ENCODE measurements at places on chromosomes 5 and 9.

DNA sequence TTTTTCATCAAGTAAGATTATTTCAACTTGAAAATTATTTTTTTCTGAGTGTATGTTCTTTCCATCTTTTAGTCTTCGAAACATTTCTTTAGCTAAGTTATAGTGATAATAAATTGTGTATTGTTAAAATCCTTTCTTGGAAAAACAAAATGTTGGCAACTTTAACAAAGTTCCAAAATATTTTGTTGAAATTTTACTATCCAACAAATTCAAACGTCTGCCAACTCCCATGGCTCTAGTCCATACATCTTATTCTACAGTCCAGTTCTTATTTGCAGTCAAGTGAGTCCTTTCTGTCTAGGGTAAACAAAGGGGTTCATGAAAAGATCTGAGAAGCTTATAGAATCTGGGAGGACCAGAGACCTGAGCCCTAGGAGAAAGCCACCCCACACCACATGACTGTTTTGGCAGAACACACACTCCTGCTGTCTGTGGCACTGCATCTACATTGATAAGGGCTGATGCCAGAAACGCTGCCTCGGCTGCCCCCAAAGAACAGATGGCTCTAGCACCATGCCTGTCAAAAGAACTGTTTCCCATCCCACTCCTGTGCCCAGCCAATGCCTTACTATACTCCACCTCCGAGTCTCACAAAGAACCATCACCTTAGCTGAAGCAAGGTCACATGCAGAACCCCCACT, 47.5 kb downstream of the FEM1C start:
- DNase-seq = no peak

GRCh38 chr5:86371061-86371460, 246.7 kb upstream of the COX7C start:
- no peak for DNase-seq

DNA sequence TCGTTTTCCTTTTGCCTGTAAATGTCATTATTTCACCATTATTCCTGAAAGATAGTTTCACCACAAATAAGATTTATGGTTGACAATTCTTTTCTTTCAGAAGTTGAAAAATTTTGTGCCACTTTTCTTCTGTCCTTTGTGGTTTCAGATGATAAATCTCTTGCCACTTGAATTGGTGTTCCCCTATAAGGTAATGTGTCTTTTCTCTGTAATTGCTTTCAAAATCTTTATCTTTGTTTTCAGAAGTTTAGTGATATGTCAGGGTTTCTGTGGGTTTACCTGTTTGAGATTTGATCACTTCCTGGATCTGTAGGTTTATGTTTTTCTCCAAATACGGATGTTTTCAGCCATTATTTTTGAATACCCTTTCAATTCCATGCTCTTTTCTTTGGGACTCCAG, 14.6 kb downstream of the RASA1 start:
- no peak for DNase-seq

DNA sequence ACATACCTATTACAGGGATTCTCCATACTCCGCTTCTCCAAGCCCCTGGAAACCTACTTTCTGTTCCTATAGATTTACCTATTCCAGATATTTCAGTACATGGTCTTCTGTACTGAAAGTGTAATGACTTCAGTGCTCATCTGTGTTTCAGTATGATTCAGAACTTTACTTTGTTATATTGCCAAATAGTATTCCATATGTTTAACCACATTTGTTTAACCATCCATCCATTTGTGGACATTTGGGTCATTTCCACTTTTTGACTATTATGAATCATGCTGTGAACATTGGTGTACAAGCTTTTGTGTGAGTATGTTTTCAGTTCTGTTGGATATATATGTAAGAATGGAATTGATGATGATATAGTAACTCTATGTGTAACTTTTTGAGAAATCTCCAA, 188.9 kb downstream of the PDZD2 start:
- DNase-seq = no peak

- DNase-seq = peak; percentile 92
Observed at GRCh38 chr9:114238891-114239875, 83.7 kb upstream of the ORM1 start.

GRCh38 chr9:7094052-7094451, 336.3 kb downstream of the KDM4C start:
- peak; percentile 10 for DNase-seq

- no peak for DNase-seq
Observed at GRCh38 chr9:129458155-129458661, 162.7 kb downstream of the C9orf50 start.

DNA sequence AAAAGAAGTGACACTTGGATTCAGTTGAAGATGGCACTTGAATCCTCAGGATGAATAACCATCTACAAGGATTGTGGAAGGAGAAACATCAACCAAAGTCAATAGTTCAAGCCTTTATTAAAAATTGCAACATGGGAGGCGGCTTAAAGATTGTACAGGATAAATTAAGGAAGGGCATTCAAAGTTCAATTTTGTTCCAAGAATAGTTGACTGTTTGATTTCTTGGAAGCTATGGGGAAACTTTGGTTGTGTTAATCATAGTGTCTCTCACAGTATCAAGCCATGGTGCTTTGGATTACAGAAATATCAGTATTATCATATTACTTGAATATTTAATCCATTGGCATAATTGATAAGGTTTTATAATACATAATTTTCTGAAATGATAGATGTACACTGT, 1844.3 kb downstream of the MAT2B start:
- DNase-seq = no peak

DNA sequence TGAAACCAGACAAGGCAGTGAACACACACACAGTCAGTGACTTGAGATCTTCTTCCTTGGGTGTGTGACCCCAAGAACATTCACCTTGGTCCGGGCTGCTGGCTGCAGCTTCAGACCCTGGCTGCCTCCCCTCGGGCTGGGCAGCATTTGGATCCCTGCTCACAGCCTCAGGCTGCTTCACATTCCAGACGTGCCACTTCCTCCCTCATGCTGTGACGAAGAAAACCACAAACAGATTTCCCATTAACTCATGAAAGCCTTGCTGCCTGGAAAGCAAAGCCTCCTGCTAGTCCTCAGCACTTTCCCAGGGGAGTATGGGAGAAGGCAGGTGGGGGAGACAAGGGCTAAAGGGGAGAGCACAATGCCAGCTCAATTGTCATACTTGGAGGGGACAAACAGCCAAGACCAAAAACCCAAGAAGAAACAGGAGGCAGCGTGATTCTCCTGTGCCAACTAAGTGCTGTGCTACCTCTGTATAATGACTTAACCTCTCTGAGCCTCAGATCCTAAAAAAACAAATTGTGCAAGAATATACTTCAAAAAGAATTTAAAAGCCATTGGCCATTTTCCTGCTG, 594.6 kb upstream of the BRINP1 start:
- DNase-seq = peak; percentile 97

DNA sequence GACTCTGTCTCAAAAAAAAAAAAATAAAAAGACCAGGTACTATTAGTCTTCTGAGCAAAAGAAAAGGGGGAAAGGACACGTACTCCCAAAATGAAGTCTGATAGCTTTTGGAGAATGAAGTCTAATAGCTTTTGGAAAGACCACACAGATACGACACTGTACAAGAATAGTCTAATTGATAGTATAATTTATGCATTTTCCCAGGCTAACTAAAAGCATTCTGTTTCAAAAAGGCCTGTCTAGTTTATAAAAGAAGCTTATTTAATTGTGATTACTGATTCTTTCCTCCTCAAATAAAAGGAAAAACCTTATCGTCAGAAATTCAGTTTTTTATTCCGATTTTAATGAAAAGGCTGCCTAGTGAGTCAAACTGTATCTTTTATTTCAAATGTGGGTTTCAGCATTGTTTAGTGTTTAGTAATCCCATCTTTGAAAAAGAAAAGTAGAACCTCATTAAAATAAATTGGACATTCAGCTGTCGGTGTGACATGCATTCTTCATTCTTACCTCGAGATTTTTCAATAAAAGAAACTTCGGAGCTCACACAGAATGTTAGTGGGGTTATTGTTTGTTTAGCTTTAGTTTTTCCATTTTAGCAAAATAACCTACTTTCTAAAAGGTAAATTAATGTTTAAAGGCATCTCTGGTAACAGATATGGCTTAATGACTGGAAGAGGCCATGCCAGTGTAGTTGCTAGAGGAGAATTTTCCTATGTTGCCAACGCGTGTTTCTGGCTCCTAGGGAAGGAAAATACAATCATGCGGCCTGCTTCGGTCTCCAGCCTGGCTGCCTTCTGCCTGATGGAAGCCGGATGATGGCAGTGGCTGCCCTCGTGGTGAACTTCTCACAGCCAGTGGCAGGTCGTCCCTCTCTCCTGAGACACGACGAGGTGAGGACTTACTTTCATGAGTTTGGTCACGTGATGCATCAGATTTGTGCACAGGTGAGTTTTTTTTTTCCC, 70.0 kb downstream of the NLN start:
- DNase-seq = peak; percentile 55

DNA sequence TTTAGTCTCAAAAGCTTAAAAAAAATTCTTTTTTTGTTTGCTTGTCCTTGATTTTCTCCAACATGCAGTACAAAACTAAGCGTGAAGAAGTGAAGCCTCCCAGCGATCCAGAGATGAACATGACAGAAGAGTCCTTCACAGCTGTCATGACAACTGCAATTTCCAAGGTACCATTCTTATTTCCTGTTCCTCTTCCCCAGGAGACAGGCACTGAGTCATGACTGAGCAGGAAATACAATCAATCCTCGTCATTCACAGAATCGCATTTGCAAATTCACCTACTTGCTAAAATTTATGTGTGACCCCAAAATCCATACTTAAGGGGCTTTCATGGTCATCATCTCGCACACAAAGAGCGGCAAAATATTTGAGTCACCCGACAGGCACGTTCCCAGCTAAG, 77.3 kb downstream of the SLC1A1 start:
- no peak for DNase-seq

GRCh38 chr9:128405780-128406171, 14.9 kb upstream of the CERCAM start:
- DNase-seq = no peak

DNA sequence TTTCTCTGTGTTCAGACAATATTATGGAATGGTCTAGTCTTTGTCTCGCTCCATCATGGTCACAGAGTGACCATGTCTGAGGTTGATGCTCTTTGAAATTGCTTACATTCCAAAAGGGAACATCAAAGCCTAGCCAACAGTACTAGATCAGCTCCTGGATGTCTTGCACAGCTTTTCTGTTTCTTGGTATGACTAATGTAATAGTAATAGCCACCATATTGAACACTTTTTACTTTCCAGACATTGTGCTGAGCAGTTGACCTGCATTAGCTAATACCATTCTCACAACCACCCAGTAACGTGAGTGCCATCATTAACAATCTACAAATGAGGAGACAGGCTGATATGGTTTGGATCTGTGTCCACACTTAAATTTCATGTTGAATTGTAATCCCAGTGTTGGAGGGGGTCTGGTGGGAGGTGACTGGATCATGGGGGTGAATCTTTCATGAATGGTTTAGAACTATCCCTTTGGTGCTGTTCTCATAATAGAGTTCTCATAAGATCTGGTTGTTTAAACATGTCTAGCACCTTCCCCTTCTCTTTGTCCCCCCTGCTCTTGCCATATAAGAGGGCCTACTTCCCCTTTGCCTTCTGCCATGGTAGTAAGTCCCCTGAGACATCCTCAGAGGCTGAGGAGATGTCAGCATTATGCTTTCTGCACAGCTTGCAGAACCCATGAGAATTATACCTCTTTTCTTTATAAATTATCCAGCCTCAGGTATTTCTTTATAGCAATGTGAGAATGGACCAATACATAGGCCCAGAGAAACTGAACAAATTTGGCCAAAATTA, 577.5 kb upstream of the CLINT1 start:
- DNase-seq = no peak

GRCh38 chr9:136488247-136489214, 5.7 kb upstream of the SEC16A start:
- peak; percentile 49 for DNase-seq

DNA sequence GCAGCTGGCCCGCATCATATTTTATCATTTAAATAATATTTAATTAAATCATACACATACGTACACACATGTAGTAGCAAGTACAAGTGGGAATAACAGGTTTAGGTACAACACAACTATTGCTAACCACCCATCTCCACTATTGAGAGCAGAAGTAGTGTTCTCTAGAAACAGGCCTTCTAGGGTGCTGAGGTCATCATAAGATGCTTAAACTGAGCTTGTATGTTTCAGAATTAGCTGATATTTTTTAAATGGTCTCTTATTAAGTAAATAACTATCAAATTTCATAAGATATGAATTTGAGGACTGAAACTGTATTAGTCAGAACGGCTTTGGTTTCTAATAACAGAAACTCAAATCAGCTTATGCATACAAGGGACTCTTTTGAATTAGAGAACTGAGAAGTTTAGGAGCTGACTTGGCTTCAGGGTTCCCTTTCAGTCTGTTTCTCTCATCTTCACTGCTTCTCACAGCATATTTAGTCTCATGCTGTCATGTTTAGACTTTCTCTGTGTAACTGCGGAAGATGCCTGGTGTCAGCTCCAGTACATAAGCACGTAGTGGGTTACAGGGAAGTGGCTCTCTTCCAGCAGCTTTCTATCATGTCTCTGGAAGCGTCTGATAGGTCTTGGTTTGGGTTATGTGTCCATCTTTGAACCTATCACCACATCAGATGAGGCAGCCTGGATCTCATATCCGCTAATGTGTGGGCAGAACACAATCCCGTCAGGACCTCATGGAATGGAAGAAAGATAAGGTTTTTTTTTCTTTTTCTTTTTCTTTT, 25.0 kb upstream of the OCLN start:
- DNase-seq = no peak

Data from EH (cell line).